Motor neuron (in vitro differentiated cells): ENCODE measurements at places on chromosomes 1 and 21.

- no peak for ATAC-seq
Observed at GRCh38 chr1:25168193-25169071, 63.9 kb downstream of the SYF2 start.

GRCh38 chr1:110243146-110243545 is 33.0 kb downstream of the KCNC4 start:
- peak; percentile 18 for ATAC-seq

GRCh38 chr1:11384170-11384554 is 94.8 kb upstream of the DISP3 start:
- peak; percentile 50 for ATAC-seq

- ATAC-seq, result peak; percentile 87
Observed at GRCh38 chr1:67307251-67308060, at the start of gene IL12RB2. IL12RB2 (plus strand) TSS chr1:67307873; CDS start chr1:67320369, 12,496 bp downstream.

DNA sequence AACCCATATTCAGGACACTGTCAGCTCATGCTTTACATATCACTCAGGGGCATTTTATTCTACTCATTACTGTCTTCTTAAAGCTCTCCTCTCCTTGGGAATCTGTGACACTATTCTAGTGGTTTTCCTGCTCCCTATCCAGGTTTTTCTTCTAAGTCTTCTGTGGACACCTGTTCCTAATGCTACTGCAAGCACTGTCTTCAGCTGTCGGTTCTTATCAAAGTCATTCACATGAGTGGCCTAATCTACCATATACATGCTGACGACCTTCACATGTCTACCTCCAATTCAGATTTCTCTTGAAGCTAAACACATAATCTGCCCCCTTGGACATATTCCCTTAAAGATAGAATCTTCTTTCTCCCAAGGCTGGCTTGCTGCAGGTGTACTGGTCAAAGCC is 39.8 kb upstream of the PRRX1 start:
- no peak for ATAC-seq

DNA sequence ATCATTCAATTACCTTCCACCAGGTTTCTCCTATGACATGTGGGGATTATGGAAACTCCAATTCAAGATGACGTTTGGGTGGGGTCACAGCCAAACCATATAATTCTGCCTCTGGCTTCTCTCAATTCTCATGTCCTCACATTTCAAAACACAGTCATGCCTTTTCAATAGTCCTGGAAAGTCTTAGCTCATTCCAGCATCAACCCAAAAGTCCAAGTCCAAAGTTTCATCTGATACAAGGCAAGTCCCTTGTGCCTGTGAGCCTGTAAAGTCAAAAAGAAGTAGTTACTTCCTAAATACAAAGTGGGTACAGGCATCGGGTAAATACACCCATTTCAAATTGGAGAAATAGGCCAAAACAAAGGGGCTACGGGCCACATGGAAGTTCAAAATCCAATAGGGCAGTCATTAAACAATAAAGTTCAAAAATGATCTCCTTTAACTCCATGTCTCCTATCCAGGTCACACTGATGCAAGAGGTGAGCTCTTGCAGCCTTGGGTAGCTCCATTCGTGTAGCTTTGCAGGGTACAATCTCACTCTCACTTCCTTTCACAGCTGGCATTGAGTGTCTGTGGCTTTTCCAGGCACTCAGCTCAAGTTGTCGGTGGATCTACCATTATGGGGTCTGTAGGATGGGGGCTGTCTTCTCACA is 112.9 kb downstream of the FCRL5 start:
- ATAC-seq, result no peak

GRCh38 chr1:151135433-151136385 is 10.7 kb downstream of the SEMA6C start:
- no peak for ATAC-seq

GRCh38 chr1:94020764-94021579 is 100.0 kb downstream of the ABCA4 start:
- ATAC-seq, result peak; percentile 52

GRCh38 chr1:164777518-164777917 is 218.5 kb downstream of the PBX1 start:
- no peak for ATAC-seq

GRCh38 chr1:44724296-44724954 is 6.5 kb downstream of the RNU5D-1 start:
- ATAC-seq, result no peak

GRCh38 chr1:1540090-1540817 is at the start of gene TMEM240:
TMEM240 (minus strand) TSS chr1:1540624; CDS start chr1:1540346, 278 bp downstream.
- ATAC-seq, result peak; percentile 71

DNA sequence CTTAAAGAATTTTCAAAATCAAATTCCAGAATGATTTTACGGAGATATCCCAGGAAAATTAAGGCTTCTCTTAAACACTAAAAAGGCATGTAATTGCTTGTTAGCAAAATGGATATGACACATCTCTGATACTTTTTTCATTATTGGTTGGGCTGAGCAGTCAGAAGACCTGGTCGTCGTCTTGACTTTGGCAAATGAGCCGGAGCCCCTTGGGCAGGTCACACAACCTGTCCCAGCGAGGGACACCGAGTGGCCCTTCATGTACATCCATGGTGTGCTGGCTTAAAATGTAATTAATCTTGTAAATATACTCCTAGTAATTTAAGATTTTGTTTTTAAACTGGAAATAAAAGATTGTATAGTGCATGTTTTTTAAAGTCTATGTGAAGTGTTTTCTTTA is 33.9 kb downstream of the IFNGR2 start:
- ATAC-seq, result no peak

DNA sequence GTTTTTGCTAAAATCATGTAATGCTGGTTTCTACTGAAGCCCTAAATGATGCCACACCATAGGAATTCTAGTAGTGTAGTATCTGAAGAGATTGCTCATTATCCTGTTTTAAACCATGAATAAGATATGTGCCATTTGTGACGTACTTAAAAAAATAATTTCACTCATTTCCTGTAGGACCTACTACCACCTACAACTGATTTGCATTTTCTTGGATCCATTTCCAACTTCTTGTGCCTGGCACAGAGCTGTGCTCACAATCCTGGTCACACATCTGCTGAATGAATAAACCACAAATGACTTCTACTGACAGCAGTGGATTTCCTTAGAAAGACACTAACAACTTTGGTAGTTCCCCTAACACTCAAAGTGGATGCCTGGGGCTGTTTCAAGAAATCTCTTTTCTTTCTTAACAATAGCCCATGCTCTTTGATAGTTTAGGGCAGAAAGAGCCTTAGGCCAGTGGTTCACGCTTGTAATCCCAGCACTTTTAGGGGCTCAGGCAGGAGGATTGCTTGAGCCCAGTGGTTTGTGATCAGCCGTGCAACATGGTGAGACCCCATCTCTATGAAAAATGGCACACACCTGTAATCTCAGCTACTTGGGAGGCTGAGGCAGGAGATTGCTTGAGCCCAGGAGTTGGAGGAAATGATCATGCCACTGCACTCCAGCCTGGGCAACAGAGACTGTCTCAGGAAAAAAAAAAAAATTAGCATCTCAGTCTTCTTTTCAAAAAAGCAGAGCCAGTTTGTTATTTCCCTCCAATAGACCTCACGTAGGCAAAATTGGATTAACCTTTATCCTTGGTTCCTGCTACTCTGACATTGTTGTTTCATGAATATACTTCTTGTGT is 13.0 kb upstream of the BATF3 start:
- peak; percentile 95 for ATAC-seq

DNA sequence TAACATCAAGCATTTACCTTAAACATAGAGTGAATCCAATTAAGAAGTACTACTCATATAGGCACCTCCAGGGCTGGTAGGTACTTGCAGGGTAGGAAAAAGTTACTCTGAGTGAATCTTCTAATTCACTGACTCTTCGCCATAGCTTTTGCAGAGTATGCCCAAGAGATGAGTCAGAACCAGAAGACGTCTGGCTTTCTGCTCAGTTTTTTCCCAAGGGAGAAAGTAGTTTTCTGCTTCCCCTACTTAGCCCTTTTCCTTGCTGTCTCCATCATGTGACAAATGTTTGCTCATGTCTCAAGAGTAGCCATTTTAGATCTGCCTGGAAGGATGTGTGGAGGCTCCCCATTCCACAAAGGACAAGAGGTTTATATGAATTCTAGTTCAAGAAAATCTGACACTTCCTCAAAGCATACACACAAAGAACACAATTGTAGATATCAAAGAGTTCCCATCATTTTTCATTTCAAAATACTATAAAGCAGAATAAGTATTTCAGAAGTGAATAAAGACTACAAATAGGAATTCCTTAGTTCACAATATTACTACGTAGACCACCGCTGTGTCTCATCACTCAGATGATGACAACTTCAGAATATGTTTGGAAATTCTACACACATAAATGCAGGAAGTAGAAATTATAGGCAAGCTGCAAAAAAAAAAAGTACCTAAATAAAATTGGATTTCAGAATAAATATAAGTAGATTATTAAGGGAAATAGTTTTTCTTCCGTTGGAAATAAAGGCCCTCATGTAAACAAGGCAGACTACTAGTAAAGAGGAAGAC is 98.5 kb downstream of the ASH1L start:
- no peak for ATAC-seq

- peak; percentile 96 for ATAC-seq
Observed at GRCh38 chr1:31811605-31812004, 4.2 kb downstream of the SPOCD1 start.

GRCh38 chr1:232218955-232219865 is 410.7 kb downstream of the SIPA1L2 start:
- no peak for ATAC-seq

DNA sequence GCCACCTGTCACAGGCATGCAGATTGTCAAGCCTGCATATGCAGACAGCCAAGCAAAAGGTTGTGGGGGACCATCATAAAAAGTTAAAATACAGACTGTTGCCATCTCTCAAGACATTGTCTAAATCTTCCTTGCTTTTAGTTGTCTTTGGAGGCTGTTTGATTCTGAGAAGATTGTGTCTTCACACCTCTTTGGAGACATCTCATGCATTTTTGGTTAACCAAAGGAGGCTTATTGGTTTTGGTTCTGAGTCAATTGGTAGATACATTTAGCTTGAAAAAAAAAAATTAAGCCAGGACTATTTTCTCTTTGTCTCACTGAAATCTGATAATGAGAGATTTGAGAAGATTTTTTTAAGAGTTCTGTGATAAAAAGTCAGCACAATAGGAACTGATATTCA is 217.6 kb downstream of the LYPLAL1 start:
- ATAC-seq, result no peak

GRCh38 chr21:45032332-45032731 is 42.0 kb upstream of the ADARB1 start:
- ATAC-seq, result no peak

DNA sequence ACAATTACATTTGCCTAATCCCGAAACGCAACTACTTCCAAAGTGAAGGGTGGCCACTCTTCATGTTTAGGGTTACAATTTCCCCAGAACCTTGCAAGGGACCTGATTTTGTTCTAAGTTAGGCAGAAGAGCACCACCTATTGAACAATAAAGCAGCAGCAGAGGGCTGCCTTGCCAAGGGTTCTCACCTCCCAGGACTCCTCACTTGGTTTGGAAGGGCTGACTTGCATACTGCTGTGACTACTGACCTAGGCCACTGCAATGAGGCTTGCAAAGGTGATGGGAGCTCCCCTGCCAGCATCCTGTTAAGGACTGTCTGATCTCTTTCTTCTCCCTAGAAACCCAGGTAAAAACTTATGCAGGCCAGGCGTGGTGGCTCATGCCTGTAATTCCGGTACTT is 14.2 kb downstream of the MTOR start:
- no peak for ATAC-seq

GRCh38 chr1:39154553-39155421 is 49.7 kb upstream of the MACF1 start:
- ATAC-seq, result no peak

GRCh38 chr1:10103193-10103592 is 70.4 kb downstream of the UBE4B start:
- no peak for ATAC-seq

- ATAC-seq, result no peak
Observed at GRCh38 chr1:236044341-236044740, 20.5 kb downstream of the NID1 start.

DNA sequence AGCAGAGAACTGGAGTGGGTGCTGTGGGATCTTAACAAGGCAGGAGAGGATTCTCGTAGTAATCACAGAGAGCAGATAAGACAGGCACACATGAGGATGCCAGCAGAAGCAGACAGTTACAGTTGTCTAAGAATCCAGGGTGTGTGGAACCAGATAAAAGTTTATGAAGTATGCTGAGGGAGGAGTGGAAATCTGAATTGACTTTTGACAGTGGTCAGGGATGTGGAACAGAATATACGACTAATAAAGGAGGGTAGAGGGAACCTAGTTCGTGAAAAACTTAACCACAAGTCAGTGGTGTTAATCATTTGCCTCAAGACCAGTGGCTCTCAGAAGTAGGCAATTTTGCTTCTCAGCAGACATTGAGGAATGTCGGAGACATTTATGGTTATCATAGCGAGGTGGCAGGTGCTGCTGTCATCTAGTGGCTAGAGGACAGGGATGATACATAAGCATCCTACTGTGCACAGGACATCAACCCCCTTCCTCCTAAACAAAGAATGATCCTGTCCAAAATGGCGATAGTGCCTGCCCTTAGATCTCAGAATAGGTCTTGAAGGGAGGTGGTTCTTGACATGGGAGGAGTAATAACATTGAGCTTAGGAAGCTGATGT is 3.0 kb downstream of the LRRC8D start:
- ATAC-seq, result no peak

DNA sequence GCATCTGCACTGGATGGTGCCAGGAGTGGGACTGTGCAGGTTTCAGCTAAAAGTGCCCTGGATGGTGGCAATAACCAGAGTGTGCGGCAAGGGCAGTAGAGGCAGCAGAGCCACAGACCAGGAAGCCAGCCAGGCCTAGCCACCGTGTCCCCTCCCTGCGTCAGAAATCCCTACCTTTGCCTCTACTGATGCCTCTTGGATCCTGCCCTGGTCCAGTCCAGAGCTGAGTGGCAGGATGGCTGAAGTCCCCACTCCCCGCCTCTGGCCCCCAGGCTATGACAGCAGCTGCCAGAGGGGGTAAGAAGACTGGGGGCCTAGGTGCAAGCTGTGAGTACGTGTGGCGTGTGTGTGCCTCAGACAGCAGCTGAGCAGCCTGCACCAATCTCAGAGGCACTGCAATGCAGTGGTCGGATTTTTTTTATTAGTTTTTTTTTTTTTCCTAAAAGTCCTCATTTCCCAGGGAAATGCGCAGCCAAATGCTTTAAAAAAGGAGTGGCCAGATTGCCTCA is 51.9 kb downstream of the SYT2 start:
- no peak for ATAC-seq

GRCh38 chr1:203548892-203549291 is 54.9 kb downstream of the OPTC start:
- no peak for ATAC-seq

- ATAC-seq, result peak; percentile 96
Observed at GRCh38 chr1:211469938-211470529, 21.9 kb downstream of the RD3 start.

DNA sequence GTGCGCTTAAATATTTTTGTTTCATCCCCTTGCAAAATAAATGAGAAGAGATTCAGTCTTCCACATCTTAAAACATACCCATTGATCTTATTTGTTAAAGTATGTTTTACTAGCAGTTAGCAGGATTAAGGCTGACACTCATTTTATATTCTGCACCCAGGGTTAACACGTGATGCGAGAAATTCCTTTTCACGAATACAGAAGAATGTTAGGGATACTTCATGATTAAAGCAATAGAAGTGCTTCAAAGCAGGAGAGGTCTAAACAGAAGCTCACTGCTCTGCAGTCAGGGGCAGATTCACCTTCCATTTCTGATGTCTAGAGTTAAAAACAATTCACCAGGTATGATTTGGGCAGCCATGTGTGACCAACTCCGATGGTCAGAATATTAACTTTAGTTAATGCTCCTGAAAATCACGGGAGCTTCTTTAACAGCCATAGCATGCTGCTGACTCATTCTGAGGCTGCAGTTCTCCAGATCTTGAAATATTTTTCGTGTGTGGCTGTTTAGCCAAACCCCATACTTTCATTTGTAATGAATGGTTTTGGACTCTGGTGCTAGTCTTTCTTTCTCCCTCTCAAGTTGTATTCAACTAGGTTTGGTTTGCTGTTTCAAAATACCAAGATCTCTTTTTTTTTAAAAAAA is 19.7 kb downstream of the BCAR3 start:
- peak; percentile 44 for ATAC-seq
